ENCODE measurements at places on chromosomes 12 and 14.

- DNase-seq = peak; percentile 46
These were observed 76.7 kb upstream of the RGS6 start for GRCh38 chr14:71855399-71856036.

GRCh38 chr12:14253496-14253895 lies 112.0 kb upstream of the ATF7IP start:
- DNase-seq = no peak

- DNase-seq = peak; percentile 4
These were observed at the start of gene VASH1 for GRCh38 chr14:76761136-76761959. Gene VASH1, plus strand, starts transcription at chr14:76761468. Its CDS starts 1,354 bp downstream, at chr14:76762822.

- no peak for DNase-seq
These were observed at the start of gene STXBP6 for GRCh38 chr14:25049568-25050268. Gene STXBP6, minus strand, starts transcription at chr14:25050147. Its CDS starts 75,329 bp downstream, at chr14:24974818.

- no peak for DNase-seq
These were observed 1317.4 kb upstream of the TMEM132C start for GRCh38 chr12:126949558-126949957.

DNA sequence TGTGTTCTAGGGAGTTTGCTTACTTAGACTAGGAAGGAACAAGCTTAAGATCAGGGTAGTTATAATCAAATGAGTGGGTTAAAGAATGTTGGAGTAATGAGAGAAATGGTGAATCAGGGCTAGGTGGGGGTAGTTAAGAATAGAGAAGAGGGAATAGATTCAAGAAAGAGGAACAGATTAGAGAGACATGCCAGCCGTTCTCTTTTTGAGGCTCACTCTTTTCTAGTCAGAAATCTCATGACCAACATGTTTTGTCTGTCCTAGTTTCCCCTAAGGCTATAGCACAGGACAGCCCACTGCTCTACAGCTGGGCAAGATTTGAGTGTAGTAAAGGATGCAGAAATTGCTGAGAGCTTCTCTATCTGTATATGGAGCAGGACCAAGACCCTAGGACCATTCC lies 258.4 kb downstream of the AKAP6 start:
- DNase-seq = no peak

DNA sequence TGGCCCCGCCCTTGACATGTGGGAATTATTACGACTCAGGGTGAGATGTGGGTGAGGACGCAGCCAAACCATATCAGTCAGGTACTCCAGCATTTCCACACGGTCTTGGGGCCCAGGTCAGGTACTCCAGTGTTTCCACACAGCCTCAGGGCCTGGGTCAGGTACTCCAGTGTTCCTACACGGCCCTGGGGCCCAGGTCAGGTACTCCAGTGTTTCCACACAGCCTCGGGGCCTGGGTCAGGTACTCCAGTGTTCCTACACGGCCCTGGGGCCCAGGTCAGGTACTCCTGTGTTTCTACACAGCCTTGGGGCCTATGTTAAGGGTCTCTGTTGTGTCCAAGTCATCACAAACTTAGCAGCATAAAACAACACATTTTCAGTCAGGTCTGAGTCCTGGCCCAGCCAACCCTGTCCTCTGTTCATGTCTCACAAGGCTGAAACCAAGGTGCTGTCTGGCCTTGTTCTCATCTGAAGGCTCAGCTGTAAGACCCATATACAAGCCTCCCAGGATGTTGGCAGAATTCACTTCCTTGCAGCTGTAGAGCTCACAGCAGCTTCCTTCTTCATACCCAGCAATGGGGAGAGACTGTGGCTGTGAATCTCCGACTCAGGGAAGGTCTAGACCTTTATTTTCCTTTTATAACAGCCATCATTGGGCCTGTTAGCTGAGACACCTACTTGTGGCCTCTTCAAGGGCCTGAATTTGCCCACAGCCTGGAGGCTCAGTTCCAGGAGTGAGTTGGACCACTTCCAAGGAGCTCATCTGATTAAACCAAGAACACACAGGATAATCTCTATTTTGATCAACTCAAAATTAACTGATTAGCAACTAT lies 107.6 kb upstream of the SFSWAP start:
- no peak for DNase-seq

DNA sequence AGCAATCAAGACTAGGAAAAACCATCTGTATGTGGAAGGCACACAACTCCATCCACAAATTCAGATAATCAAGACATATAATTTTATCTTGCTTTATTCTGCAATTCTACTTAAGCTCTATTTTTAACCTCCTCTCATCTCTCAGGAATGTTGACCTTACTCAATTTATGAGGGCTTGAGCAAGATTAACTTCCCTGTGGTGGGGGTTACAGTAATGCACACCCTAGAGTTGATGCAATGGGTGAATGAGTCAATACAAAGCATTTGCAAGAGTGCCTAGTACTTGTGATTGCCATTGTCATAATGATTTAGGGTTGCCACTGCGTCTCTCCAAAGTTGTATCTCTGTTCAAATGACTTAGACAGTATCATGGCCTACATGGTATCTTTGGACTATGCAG lies 1598.4 kb upstream of the TMEM132C start:
- peak; percentile 37 for DNase-seq

- DNase-seq = no peak
These were observed 85.4 kb upstream of the PLXNC1 start for GRCh38 chr12:94062796-94063635.

GRCh38 chr14:103186241-103186822 lies 63.1 kb downstream of the TNFAIP2 start:
- DNase-seq = no peak

GRCh38 chr12:57993834-57994233 lies 52.5 kb downstream of the ATP23 start:
- DNase-seq = peak; percentile 42

GRCh38 chr12:18970603-18971002 lies 158.9 kb upstream of the PLEKHA5 start:
- DNase-seq = no peak

DNA sequence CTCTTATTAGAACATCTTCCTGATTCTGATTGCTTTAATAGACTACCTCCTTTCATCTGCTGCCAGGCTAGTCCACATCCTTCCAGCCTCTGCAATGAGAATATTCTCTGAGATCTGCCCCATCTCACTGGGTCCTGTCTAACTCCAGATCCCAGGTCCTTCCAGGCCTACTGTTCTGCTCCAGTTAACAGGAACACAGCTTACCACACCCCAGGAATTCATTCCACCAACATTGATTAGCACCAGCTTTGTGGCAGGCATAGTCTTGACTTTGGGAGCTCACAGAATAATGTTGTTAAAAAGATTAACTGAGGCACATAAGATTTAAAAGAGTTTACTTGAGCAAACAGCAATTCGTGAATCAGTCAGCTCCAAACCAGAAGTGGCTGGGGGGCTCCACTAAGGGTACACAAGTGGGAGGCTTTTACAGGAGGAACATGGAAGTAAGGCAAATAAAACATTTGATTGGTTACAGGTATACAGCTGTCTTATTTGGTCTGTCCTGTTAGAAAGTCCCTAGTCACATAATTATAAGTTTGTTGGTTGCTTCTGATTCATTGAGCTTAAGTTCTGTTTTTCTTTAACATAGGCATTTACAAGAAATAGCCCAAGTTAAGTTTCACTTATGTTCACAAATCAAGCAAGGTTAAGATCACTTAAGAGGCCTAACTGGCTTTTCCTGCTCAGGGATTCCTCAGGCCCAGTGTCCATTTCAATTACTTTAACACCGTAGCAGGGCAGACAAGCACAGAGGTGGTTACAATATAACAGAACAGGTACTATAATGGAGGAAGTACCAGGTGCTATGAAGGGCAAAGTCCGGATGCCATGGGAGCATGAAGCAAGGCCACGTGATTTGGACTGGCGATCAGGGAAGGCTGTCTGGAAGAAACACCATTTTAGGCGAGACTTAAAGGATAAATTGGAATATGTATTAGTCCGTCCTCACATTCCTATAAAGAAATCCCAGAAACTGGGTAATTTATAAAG lies 12.2 kb upstream of the MYH7 start:
- no peak for DNase-seq

DNA sequence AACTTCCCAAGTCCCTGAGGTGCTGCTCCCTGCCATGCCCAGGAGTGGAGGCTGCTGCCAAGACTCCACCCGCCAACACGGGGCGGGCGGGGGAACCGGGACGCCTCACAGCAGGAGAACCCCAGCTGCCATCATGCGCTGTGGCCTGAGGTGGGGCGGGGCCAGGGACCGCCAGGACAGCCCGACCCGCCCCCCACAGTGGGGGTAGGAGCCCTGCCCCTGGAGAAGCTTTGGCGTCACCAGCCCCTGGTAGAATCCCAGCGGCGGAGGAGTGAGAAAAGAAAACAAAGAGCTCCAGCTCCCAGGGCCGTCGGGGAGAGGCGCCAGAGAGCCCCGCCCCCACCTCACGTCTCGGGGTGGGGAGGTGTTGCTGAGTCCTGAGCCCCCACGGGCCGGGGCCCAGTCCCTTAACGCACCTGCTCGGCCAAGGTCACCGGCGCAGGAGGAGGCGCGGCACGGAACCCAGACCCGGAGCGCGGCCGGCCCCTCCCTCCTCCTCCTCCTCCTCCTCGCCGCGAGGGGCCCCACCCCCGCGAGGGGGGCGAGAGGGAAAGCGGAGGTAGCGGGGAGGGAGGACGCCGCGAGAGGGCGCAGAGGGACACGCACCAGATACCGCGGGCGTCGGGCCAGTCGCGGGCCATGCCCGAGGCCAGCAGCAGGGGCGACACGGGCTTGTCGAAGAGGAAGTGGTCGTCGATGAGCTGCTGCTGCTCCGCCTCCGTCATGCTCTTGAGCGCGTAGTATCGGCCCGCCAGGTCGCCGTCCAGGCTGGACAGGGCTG lies 1.8 kb downstream of the CKB start:
- DNase-seq = no peak

DNA sequence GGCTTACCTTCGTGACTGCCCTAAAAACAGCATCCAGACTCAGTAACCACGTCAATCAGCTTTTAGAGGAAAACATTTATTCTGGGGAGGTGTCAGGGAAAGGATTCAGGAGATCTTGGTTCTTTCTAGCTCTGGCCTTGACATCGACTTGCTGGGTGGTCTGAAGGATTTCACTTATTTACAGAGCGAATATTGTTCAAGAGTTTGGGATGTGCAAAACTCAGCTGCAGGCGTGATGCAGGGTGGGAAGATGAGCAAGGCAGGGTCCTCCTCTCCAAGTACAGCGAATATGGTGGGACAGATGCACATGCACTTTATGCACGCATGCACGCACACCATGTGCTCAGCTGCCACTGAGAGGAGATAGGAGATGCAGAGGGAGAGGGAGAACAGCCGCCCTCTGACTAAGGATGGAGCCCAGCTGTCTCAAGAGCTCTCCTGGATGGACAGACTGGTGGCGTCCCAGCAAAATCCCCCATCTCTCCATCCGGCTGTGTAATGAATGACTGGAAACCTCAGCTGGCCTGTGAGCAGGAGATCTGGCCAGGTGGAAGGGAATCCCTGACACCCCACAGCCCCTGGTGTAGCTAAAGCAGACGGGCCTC lies 24.4 kb upstream of the BDKRB1 start:
- DNase-seq = no peak

- DNase-seq = no peak
These were observed 882.3 kb downstream of the RPS29 start for GRCh38 chr14:48703728-48704467.

DNA sequence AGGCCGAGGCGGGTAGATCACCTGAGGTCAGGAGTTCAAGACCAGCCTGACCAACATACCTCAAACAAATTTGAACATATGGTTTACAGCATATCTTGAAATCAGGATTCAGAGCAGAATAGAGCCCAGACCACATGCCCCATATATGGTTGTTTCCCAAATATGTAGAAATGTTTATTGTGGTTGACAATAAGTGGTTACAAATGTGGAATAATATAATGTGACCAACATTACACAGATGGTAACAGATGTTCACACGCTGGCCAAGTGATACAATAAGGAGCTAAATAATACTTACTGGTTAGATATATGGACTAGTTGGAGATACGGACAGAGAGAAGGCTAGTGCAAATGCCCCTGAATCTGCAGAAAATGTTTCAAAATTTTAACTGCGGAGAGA lies 85.3 kb downstream of the MAPKAPK5 start:
- DNase-seq = no peak

- no peak for DNase-seq
These were observed 42.8 kb upstream of the CPM start for GRCh38 chr12:68975811-68976210.

DNA sequence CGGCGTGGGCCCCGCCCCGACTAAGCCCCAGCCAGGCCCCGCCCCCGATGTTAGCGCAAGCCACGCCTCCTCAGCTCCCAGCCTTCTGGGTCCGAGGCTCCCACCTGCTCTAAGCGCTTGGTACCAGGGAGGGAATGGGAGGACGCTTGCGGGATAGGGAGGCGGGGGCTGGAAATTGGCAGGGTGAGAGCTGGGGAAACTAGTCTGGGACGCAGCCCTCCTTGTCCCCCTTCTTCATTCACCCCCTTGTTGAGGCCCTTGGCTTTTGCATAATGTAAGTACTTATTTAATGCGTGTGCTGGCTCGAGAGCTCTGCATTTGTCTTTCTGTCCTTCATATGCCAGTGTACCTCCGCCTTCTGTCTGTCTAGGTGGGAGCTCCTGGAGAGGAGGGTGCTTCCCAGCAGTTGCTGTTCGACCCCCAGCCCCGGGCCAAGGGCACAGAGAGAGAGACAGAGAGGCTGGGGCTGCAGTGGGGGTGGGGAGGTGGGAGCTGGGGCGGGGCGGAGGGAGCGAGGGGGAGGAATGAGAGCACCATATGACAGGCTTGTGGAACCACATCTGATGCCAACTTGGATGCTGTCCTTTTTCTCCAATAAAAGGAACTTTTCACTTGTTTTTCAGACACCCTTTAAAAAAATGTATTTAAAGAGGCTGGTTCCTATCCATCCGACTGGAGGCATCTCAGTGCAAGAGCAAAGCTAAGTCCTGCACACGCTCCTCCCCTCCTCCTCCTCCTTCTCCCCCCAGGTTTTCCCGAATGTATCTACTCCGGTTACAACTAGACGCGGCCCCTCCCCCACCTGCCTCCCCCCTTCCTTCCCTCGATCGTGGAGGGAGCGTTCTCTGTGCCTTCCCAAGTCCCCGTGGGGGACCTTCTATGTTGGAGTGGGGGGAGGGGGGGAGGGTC lies 25.6 kb upstream of the MAP1LC3B2 start:
- DNase-seq = peak; percentile 62

DNA sequence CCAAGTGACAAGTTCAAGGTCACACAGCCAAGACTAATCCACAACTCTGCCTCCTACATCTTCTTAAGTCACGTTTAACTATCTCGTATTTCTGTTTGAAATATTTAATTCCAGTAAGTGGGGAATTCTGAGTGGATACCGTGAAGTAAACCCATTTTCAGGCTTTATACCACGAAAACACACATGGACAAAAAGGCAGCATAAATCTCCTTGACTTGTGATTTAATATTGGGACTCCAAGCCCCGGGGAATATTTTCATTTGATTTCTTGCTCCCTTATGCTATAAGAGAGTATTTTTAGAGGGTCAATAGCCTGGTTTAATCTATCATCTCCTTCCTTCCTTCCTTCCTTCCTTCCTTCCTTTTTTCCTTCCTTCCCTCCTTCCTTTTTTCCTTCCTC lies 716.7 kb downstream of the VRK1 start:
- no peak for DNase-seq

Data from foreskin keratinocyte (primary cell).